Fibroblast of skin of right quadriceps (primary cell): ENCODE measurements at places on chromosomes 3 and 15.

DNA sequence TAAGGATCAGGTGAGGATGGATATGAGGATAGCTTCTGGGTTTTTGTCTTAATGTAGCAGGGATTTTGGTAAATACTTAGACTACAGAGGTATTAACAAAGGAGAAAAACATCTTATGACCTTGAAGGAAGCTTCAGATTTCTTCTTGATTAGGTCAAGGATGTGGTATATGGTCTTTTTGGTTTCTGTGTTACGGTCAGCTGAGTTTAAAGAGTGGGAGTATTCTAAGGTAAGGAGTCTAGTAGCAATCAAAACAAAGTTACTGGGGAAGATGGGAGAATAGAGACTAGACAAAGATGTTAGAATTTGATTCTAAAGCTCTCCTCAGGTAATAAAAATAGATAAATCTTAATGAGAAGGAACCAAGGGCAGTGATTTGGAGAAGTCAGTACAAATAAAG lies 6.2 kb downstream of the HMG20A start:
- DNase-seq = no peak

DNA sequence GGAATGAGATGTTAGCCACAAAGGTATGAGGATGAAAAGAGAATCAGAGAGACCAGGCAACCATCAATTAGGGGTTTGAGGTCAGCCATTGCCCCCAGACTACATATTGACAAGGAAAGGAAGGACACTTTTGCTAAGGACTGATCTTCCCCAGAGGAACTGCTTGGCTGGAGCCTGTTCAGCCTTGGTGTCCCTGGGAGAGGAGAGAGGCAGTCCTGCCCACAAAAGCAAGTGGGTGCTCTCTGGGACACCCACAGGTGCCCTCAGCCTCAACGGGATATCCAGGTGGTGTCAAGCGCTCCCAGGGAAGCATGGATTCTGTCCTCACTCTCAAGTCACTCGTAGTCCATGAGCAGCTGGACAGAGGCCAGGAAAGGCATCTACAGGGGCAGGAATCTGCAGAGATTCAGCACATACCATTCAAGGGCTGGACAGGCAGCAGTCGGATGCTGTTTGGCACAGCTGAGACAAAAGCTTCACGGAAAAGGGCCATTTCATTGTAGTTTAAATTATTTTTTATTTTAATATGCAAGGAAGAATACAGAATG lies 166.2 kb downstream of the UACA start:
- DNase-seq = peak; percentile 46

- DNase-seq = no peak
Measured at GRCh38 chr3:107841831-107842230, 249.0 kb downstream of the CD47 start.

GRCh38 chr3:183554377-183554776 lies 1.1 kb downstream of the KLHL6 start:
- DNase-seq = no peak

- DNase-seq = no peak
Measured at GRCh38 chr3:135920275-135920674, 45.3 kb upstream of the PPP2R3A start.

DNA sequence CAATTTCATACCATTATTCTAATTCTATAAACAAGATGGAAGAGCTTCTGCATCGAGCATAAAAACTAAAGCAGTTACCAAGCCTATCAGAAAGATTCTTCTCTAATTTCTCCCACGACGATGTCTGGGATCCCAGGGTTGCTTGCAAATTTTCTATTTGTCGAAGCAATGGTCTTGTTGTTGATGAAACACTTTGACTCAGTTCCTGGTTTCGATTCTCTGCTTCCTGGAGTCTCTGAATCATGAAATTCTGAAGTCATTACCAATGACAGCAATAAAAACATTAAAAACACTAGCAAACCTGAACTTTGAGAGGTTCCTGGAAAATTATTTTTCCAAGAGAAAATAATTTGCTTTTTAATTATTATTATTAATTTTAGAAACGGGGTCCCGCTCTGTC lies 18.7 kb downstream of the TMF1 start:
- DNase-seq = peak; percentile 86

GRCh38 chr15:78329625-78330024 lies 10.5 kb upstream of the CRABP1 start:
- DNase-seq = no peak

- no peak for DNase-seq
Measured at GRCh38 chr15:49731187-49732099, 110.6 kb downstream of the DTWD1 start.
